ENCODE measurements at places on chromosomes 3 and 15. TPM values are rescaled to one million over a fixed set of nuclear protein-coding genes. Genes with fewer than 3 reads are reported as not detected.

COL6A6 gene
- not detected for polyA plus RNA-seq

ISLR2 gene
- polyA plus RNA-seq = not detected

RBMS3 gene
- polyA plus RNA-seq = 0.33 TPM

CFAP92 gene
- polyA plus RNA-seq = 0.20 TPM

HEG1 gene
- 2.1 TPM for polyA plus RNA-seq

CFAP91 gene
- 0.17 TPM for polyA plus RNA-seq

CRYGS gene
- polyA plus RNA-seq = 0.26 TPM

C2CD4A gene
- not detected for polyA plus RNA-seq

HDC gene
- not detected for polyA plus RNA-seq

DISP2 gene
- polyA plus RNA-seq = not detected

FEZF2 gene
- polyA plus RNA-seq = not detected

ZDHHC19 gene
- not detected for polyA plus RNA-seq

PPP1R14D gene
- not detected for polyA plus RNA-seq

RASGRF1 gene
- not detected for polyA plus RNA-seq

MYEF2 gene
- polyA plus RNA-seq = 1.4 TPM

UACA gene
- 0.38 TPM for polyA plus RNA-seq

All from naive thymus-derived CD4-positive, alpha-beta T cell (primary cell).